A549 treated with Mapracorat at 1 μM for 4 hours (cell line): ENCODE measurements at places on chromosomes 1 and 21. TPM values are rescaled to one million over a fixed set of nuclear protein-coding genes. Genes with fewer than 3 reads are reported as not detected.

KCNJ15 gene
- total RNA-seq, result 0.27 to 0.55 TPM (median 0.32 TPM) in 3 of 5 replicates, not detected in the others

WNT3A gene
- 0.04 to 0.06 TPM in 2 of 5 replicates, not detected in the others for total RNA-seq

S100A14 gene
- 0.24 to 0.73 TPM (median 0.38 TPM) in 5 replicates for total RNA-seq

RIPPLY3 gene
- total RNA-seq, result 0.30 to 0.78 TPM (median 0.47 TPM) in 5 replicates

IVL gene
- 0.06 to 0.13 TPM (median 0.10 TPM) in 3 of 5 replicates, not detected in the others for total RNA-seq

FYB2 gene
- not detected in 5 replicates for total RNA-seq

DBT gene
- total RNA-seq, result 3.0 to 4.2 TPM (median 3.7 TPM) in 5 replicates

TESK2 gene
- 0.11 to 0.24 TPM (median 0.17 TPM) in 5 replicates for total RNA-seq

NTNG1 gene
- not detected in 5 replicates for total RNA-seq

COL18A1 gene
- total RNA-seq, result 113 to 171 TPM (median 153 TPM) in 5 replicates

C4BPA gene
- 0.45 to 0.89 TPM (median 0.66 TPM) in 5 replicates for total RNA-seq

ANGPTL3 gene
- not detected in 5 replicates for total RNA-seq

CASQ2 gene
- not detected in 5 replicates for total RNA-seq

LCE1E gene
- total RNA-seq, result 0.18 TPM in 1 of 5 replicates, not detected in the others

VWA5B1 gene
- not detected in 5 replicates for total RNA-seq

PRXL2B gene
- 18.9 to 24.6 TPM (median 23.2 TPM) in 5 replicates for total RNA-seq

DNAJC28 gene
- total RNA-seq, result 0.29 to 0.42 TPM (median 0.34 TPM) in 5 replicates

DTL gene
- total RNA-seq, result 17.4 to 23.7 TPM (median 23.2 TPM) in 5 replicates

DYRK1A gene
- total RNA-seq, result 11.4 to 13.5 TPM (median 12.8 TPM) in 5 replicates

RGS8 gene
- not detected in 5 replicates for total RNA-seq

DRAXIN gene
- 0.03 to 0.07 TPM (median 0.06 TPM) in 5 replicates for total RNA-seq

NEGR1 gene
- total RNA-seq, result not detected in 5 replicates

KDM1A gene
- 90.3 to 103 TPM (median 97.6 TPM) in 5 replicates for total RNA-seq

PLA2G4A gene
- total RNA-seq, result 7.0 to 11.3 TPM (median 9.2 TPM) in 5 replicates

FAAH gene
- total RNA-seq, result 0.45 to 1.00 TPM (median 0.81 TPM) in 5 replicates

LINGO4 gene
- not detected in 5 replicates for total RNA-seq

HSD3B1 gene
- total RNA-seq, result 0.27 TPM in 1 of 5 replicates, not detected in the others

CCDC185 gene
- total RNA-seq, result 0.06 TPM in 1 of 5 replicates, not detected in the others

SEMA4A gene
- 0.33 to 0.43 TPM (median 0.38 TPM) in 5 replicates for total RNA-seq

SPRR4 gene
- not detected in 5 replicates for total RNA-seq

PWP2 gene
- total RNA-seq, result 1.5 to 2.7 TPM (median 2.3 TPM) in 5 replicates

TNNT2 gene
- total RNA-seq, result 0.39 TPM in 1 of 5 replicates, not detected in the others

MTARC1 gene
- total RNA-seq, result 8.0 to 9.4 TPM (median 9.0 TPM) in 5 replicates

LTN1 gene
- total RNA-seq, result 4.2 to 6.9 TPM (median 6.2 TPM) in 5 replicates

GCSAML gene
- not detected in 5 replicates for total RNA-seq

SEC16B gene
- 0.65 to 1.3 TPM (median 1.2 TPM) in 5 replicates for total RNA-seq

LRRC71 gene
- total RNA-seq, result 0.14 to 0.33 TPM (median 0.18 TPM) in 4 of 5 replicates, not detected in the other

PLOD1 gene
- total RNA-seq, result 71.8 to 86.3 TPM (median 84.5 TPM) in 5 replicates

TAS1R3 gene
- total RNA-seq, result 0.14 to 0.30 TPM (median 0.16 TPM) in 5 replicates
